Common myeloid progenitor, CD34-positive (primary cell): ENCODE measurements at places on chromosomes 13 and 19.

DNA sequence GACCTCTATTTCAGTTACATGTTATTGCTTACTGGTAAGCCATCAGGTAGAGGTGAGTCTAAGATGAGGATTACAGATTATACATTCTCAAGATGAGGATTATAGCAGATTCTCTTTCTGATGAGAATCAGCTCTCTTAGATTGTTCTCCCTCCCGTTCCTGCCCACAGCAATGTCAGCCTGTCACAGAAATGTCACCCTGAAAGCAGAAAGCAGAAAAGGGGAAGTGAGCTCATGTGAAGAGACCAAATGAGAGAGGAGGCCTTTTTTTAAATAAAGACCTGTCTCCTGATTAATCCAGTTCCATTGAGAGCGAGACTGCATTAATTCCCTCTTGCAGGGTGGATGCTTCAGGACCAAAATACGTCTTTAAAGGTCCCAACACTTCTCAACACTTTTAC lies 445.6 kb downstream of the KCTD12 start:
- DNase-seq = peak; percentile 35

- DNase-seq = no peak
Measured at GRCh38 chr19:48807590-48808308, 3.1 kb downstream of the BCAT2 start.

GRCh38 chr19:50293263-50294004 lies 35.7 kb downstream of the KCNC3 start:
- DNase-seq = no peak

DNA sequence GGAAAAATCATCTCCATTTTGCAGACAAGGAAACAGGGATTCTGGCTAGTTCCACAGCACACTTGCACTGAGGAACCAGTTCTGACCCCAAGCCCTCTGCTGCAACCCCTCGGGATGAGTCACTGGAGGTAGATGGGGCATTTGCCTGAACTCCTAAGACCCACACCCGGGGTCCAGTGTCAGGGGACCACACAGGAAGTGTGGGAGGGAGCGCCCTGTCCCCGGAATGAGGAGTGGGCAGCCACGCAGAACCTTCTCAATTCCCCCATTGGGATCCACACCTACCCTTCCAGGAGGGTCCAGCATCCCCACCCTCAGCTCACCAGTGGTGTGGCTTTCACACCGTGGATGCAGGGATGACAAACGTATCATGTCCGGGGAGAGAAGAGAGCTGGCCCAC lies 62.7 kb downstream of the TSHZ3 start:
- no peak for DNase-seq

DNA sequence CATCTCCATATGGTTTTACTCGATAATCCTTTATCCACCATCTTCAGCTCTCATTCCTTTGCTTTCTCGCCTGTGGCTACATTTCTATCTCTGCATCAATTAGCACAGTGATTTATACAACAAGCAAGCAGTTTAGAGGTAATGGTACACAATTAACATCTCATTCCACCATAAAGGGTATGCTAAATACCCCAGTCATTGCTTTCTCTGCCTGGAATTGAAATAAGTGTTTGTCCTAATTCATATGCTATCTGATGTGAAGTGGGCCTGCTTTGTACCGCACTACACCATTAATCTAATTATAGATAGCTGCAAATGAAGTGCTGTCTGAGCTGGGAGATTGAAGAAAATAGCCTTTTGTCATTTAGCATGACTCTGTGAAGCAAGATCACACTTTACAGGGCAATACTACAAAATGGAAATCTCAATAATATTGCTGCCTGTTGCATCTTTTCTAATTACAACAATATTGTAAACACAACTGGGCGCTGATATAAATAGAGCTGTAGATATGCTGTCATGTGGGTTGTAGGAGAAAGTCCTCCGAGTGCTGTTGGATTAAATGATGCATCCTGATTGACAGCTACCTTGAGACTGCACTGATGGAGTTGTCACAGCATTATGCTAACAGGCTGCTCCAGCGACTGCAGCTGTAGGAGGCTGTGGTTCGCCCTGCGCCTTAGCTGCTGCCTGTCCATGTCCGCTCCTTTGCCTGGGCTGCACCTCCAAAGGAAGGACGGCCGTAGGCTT lies 78.2 kb downstream of the GGACT start:
- no peak for DNase-seq

GRCh38 chr13:113532156-113532806 lies 41.8 kb upstream of the DCUN1D2 start:
- DNase-seq = no peak

- DNase-seq = no peak
Measured at GRCh38 chr19:55536366-55536765, 567 bp downstream of the SBK2 start.

- DNase-seq = no peak
Measured at GRCh38 chr19:1822210-1822609, 10.1 kb upstream of the ATP8B3 start.

DNA sequence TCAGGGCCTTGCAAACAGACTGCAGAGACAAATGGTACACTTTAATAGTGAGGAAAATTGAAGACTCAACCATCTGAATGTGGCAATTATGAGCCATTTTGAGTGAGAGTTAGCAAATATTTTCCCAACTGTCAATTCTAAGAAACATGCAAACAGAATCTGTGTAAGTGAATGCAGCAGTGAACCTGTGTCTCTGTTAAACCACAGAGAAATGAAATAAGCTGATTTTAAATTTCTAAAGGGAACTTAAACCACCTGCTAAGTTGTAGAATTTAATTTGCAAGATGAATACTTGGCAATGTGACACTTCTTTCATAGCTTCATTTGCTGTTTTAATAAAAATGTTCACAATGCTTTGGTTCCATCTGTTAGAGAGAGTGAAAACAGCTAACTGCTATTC lies 42.0 kb upstream of the TDRD3 start:
- DNase-seq = no peak

GRCh38 chr13:46577696-46578589 lies 25.0 kb downstream of the LRCH1 start:
- DNase-seq = no peak

- no peak for DNase-seq
Measured at GRCh38 chr19:53507523-53508442, 30.2 kb upstream of the ZNF331 start.

GRCh38 chr13:44230736-44231135 lies 142.9 kb upstream of the SERP2 start:
- DNase-seq = no peak

- DNase-seq = no peak
Measured at GRCh38 chr13:51900471-51900870, 38.7 kb downstream of the CCDC70 start.

DNA sequence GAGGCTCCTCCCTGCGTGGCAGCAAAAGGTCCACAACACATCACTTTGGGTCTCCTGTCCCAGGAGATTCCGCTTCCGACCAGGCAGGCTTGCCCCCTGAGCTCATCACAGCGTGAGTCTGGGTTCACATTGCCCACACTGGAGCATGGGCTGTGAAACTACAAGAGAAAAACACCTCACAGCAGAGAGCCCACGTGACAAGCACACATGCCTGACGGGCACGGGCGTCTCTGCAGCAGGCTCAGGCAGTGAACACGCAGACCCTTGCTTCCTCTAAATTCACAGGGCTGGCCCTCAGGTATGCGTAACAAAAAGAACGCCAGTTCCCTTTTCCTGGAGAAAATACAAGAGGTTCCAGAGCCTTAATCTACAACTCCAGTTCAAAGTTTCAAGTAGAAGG lies 41.9 kb downstream of the RASA3 start:
- peak; percentile 17 for DNase-seq

DNA sequence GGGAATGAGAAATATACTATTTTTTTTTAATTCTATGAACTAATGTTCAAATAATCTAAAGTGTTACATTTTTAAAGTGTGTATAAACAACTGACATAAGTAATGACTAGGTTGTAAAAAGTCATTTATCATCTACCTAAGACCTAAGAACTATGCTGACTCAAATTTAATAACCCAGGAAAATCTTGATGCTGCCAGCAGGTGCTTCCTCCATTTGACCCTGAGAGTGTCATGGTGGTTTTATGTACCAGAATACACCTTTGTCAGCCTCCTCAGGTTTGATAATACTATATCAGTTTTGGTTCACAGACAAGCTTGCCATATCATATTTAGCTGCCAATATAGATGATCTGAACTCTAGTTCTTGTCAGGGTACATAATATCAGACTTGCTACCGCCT lies 1151.2 kb downstream of the PCDH17 start:
- DNase-seq = peak; percentile 67

- DNase-seq = no peak
Measured at GRCh38 chr13:36882829-36883390, 37.1 kb downstream of the SMAD9 start.

DNA sequence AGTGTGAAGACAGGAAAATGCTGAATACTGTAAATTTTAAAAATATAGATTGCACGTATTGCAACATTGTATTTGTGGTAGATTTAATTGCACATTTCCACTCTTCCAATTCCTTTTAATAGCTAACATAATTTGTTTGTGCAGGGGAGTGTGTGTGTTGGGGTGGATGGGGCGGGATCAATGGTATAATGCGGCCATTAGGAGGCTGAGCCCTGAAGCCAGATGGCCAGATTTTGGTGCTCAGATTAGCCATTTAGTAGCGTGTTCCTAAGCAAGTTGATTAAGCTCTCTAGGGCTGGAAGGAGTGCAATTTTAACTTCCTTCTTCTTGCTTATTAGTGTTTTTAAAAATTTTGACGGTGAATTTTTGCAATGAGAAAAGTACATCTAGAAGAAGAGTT lies 5.8 kb downstream of the OXGR1 start:
- DNase-seq = no peak

DNA sequence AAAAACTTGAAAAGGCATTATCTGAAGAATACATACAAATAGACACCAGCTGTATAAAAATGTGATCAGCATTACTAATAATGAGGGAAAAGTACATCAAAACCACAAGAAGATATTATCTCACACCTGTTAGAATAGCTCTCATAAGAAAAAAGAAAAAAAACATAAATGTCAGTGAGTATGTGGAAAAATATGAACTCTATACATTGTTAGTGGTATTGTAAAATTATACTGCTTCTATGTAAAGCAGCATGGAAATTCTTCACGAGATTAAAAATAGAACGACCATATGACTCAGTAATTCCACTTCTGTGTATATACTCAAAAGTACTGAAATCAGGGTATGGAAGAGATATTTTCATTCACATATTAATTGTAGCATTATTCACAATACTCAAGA lies 1146.4 kb downstream of the SLITRK5 start:
- DNase-seq = no peak

DNA sequence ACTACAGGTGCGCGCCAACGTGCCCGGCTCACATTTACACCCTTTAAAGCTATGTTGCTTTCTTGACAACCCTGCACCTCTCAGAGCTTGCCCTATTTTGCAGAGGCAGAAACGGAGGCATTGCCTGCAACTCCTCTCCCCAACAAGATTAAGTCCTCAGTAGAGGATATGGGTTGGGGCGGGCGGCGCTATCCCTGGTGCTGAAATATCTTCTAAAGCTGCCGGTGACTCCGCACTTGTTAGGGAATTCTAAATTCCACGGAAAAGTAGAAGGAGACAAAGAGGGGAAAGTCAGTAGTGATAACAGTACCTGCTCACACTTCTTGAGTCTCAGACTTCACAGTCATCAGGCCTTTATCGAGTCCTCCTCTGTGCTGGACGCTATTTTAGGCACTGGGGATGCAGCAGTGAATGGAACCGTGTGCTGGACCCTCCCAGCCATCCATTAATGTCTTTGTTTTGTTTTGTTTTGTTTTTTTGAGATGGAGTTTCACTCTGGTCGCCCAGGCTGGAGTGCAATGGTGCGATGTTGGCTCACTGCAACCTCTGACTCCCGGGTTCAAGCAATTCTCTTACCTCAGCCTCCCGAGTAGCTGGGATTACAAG lies 18.0 kb downstream of the SLC5A5 start:
- DNase-seq = peak; percentile 34

DNA sequence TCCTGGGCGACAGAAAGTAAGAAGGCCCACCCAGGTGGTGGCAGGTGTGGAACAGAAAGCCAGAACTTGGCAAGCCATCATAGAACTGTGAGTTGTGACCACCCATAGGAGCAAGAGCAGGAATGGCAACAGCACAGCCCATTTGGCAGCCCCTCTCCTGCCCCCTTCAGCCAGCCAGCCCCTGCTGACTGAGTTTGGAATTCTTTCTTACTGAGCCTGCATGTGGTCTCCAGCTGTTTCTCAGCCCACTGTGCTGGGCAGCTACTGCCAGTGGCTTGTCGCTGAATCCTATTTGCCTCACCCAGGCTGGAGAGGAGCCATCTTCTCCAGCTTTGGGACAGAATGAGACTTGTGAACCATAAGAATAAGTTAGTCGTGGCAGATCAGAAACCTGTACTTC lies 28.3 kb downstream of the CNMD start:
- DNase-seq = no peak

- DNase-seq = peak; percentile 89
Measured at GRCh38 chr19:3710265-3710812, 2.2 kb downstream of the TJP3 start.

DNA sequence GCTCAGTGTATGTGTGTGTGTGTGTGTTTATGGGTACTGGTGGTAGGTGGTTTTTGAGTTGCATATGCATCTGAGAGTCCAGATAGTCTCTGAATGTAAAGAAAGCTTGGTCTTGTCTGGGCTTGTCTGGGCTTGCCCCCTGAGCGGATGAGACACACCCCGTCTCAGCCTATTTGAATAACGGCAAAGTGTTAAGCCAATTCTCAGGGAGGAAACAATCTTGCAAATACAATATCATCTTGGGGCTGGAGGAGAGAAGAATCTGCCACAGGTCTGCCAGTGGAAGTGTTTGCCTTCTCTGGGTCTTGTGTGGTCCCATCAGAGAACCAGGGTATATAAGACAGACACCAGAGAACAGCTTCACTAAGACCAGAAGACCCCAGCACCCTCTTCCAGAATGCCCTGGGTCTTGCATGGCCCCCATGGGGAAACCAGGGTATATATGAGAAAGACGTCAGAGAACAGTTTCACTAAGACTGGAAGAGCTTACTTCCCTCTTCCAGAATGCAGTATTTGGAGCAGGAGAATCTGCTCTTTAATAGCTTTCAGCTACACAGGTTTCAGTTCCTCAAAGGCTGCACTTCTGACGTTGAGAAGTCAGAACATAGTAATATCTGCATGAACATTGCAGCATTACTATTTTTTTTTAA lies 13.3 kb downstream of the CD70 start:
- DNase-seq = peak; percentile 52

DNA sequence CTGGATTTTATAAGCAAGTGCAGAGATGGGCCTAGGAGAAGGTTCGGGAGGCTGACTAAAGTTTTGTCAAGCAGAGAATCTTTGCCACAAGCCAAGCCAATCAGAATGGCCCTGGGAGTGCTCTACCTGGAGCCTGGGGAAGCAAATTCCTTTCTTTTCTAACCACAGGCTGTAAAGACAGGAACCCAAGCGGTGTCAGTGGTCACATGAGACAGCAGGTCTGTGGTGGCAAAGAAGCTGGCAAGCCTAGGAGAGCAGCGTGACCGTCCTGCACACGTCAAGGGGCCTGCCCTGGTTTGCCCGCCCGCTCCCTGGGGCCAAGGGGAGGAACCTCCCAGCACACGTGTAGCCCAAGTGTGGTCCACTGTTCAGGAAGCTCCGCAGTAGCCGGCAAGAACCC lies 90.8 kb downstream of the IPO5 start:
- peak; percentile 31 for DNase-seq

- DNase-seq = no peak
Measured at GRCh38 chr13:33751151-33751550, 66.8 kb upstream of the RFC3 start.

GRCh38 chr13:74300162-74300561 lies 166.0 kb upstream of the KLF12 start:
- no peak for DNase-seq

- no peak for DNase-seq
Measured at GRCh38 chr13:76738616-76739015, 147.6 kb downstream of the KCTD12 start.

GRCh38 chr13:83503424-83503823 lies 378.9 kb downstream of the SLITRK1 start:
- DNase-seq = no peak

GRCh38 chr13:28499609-28500008 lies 4.7 kb upstream of the FLT1 start:
- DNase-seq = no peak
